Hematopoietic multipotent progenitor cell treated with erythropoietin and hydrocortisone succinate and interleukin-3 and kit ligand, for 8 days (in vitro differentiated cells): ENCODE measurements at places on chromosomes 4 and X.

DNA sequence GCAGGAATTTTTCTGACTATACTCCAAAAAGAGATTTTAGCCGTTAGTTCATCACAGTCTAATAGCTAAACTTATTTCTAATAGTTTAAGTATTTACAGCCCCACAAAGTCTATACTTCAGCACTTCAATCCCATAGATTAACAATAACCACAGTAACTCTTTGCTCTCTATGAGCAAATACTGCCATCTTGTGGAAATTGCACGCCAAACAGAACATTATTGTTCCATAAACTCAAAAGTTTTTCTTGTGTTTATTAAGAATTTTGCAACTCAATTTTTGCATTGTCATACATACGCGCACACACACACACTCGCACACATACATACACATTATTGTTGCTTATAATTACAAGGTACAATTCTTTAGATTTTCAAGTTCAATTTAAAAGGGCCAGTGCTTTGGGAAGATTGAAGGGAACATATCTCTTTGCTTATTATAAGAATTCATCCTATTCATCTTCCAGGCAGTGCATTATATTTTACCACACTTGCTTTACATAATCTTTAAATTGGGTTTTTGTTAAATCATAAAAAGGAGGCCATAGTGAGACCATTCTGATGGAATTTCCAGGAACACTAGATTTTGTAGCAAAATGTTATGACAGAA, 63.8 kb upstream of the ATOH1 start:
- DNase-seq: peak; percentile 63

DNA sequence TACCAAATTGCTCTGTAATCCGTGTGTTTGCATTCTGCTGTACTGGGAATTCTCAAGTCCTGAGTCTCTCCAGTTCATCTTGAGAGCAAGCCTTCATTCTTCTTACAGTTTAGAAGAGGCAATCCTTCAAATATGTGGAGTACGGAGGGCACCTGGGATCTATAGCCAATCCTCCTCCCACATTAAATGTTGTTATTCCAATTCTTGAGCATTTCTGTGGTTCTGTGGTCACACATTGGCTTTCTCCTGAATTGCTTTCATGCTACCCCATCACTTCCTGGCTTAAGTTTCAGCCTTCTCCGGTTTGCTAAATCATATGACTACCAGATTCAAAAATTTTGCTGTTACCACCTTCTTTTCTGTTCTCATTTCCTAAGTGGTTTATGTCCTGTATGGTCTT, 611.1 kb downstream of the PCDH19 start:
- no peak for DNase-seq

DNA sequence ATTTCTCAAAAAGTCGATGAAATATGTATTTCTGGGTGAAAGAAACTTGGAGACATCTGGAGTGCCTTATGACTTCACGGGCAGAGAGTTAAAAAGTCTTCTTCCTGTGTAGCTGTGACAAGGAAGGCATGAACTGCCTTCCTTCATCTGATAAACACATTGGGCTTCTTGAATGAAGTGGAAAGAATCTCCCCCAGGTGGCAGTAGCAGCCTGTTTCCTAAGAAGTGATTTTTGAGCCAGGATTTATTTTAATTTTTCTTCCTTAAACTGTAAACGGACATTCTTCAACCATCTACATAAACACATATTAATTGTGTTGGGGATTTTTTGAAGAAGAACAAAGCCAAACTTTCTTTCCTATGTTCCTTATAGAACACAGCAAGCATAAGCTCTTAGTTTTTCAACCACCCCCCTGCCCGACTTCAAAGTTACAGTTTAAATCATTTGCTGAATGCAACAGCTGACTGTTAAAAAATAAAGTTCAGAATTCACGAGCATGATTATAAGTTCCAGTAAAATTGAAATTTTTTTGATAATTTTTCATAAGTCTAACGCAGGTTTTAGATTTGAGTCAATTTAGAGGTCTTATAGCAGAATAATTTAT, 980 bp upstream of the GIMD1 start:
- peak; percentile 70 for DNase-seq

GRCh38 chr4:146577111-146577510, 55.4 kb upstream of the SLC10A7 start:
- no peak for DNase-seq

- DNase-seq: no peak
Measured at GRCh38 chr4:74013264-74013663, 14.8 kb upstream of the CXCL5 start.

DNA sequence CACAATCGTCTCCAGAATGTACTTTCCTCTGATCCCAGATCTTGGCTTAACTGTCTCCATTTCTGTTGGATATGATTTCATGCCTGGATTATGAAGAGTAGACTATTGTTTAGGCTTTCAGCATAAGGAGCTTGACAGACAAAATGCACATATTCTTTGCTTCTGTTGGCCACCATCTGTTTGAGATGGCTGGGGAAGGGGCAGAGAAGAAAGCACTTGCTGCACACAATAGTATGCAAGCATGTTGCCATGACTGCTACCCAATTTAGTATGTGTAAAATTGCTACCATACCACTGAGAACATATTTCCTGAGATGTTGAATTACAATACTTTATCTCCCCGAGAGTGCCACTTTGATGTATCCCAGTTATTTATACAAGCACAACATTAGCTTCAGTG, 127.9 kb upstream of the BMPR1B start:
- no peak for DNase-seq

GRCh38 chrX:120306630-120307029, 4.6 kb downstream of the TMEM255A start:
- DNase-seq: no peak

DNA sequence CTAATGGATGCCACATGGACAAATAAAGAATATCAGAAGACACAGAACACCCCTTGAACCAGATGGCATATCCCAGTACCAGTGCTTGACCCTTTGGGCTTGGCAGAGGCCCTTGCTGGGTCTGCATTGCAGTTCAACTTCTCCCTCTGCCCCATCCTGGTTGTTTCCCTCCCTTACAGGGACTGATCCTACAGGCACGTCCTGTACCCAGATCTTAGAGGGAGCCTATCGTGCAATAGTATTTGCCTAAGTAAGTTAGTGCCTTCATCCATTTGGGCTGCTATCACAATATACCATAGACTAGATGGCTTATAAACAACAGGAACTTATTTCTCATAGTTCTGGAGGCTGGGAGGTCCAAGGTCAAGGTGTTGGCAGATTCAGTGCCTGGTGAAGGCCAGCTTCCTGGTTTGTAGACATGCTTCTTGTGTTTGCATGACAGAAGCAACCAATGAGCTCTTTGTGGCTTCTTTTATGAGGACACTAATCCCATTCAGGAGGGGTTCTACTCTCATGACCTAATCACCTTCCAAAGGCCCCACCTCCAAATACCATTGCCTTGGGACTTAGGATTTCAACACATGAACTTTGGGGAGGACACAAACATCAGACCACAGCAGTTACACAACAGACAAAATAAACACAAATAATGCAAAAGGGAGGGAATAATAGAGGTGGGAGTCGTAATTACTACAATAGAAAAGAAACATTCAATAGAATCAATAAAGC, 146.5 kb upstream of the MSX1 start:
- DNase-seq: no peak

- peak; percentile 6 for DNase-seq
Measured at GRCh38 chrX:24925430-24925829, 90.3 kb downstream of the ARX start.

DNA sequence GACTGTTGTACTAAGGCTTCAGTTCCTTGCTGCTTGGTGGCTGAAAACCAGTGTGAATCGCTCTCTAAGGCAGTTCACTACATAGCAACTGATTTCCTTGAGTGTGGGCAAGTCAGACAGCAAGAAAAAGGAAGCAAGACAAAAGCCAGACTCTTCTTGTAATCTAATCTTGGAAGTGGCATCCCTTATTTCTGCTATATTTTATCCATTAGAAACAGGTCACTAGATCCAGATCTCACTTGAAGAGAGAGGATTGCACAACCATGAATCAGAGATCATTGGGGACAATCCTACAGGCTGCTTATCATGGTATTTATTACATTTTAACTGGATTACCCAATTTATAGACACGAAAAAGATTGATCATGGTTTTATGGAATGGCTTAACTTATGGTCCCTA, 684.5 kb downstream of the GRID2 start:
- DNase-seq: no peak

GRCh38 chrX:9558615-9559014, 93.8 kb downstream of the TBL1X start:
- DNase-seq: no peak

GRCh38 chrX:41090568-41091238, 5.5 kb downstream of the USP9X start:
- DNase-seq: no peak

DNA sequence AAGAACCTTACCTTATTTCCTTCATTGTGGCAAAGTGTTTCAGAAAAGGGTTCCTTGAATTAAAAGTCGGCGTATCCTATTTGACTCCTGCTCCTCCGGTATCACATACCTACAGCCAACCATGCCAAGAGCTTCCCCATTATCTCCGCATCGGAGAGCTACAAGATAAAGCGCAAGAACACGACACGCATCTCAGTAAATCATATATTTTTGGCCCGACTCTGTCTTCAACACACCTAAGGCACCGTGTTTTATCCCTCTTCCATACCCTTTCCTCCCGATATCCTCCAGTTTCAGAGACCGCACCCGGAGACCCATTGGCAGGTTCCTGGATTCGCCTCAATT, 497 bp upstream of the THAP9 start:
- no peak for DNase-seq

GRCh38 chr4:80360084-80360483, 24.6 kb downstream of the CFAP299 start:
- DNase-seq: no peak

DNA sequence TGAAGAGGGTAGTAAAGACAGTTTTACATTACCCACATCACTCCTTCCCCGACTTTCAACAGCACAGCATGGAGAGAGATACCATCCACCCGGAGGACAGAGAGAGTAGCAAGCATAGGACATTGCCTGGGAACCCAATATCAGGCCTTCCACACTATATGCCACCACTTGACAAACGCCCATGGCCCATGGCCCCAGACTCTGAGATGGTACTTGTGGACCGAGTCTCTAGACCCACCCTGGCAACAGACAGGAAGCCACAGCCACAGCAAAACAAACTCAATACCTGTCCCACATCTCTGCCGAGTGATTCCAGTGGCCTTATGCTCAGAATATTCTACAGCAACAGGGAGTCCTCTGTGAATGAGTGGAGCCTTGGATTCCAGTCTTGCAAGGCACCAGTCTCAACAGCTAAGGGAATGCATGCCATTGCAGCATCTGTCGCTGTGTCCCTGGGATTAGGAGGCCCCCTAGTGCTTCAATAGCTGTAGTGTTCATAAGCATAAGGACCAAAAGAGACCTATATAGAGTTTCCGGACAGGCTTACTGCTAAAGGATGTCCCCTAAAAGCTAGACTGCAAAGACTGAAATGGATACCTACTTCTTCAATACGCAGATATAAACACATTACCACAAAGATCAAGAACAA, 14.7 kb upstream of the CT55 start:
- DNase-seq: peak; percentile 56

DNA sequence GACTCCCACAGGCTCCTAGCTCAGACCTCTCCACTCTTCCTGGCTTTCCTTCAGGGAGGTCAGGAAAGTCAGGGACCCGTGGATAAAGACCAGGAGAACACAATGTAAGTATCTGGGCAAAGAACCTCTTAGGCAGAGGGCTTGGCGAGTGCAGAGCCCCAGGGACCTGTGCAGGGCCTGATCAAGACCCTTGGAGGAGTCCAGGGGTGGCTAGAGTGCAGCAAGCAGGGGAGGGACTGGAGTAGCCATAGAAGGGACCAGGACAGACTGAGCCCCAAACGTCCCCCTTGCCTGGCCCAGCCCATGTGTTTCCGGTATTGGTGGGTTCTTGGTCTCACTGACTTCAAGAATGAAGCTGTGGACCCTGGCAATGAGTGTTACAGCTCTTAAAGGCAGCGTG, 5.9 kb upstream of the TNIP2 start:
- no peak for DNase-seq

- DNase-seq: no peak
Measured at GRCh38 chr4:108831291-108831690, 68.4 kb upstream of the ETNPPL start.

GRCh38 chr4:134057356-134057755, 144.2 kb downstream of the PABPC4L start:
- DNase-seq: no peak

DNA sequence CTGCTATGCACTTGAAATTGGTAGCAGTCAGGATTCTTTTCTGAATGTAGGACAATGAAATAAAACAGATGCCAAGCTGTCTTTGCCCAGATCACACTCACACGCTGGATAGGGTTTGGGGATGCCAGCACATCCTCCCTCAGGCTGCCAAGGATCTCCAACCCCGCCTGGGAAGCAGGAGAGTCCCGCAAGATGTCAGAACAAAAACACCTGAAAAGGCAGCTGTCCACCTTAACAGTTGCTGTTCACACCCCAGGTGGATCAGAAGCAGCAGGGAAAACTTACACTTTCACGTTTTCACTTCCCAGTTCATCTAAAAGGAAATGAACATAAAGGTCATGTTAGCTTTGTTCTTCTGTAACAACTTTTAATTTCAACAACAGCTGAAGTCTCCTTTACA, 35.7 kb downstream of the TMEM154 start:
- DNase-seq: no peak

DNA sequence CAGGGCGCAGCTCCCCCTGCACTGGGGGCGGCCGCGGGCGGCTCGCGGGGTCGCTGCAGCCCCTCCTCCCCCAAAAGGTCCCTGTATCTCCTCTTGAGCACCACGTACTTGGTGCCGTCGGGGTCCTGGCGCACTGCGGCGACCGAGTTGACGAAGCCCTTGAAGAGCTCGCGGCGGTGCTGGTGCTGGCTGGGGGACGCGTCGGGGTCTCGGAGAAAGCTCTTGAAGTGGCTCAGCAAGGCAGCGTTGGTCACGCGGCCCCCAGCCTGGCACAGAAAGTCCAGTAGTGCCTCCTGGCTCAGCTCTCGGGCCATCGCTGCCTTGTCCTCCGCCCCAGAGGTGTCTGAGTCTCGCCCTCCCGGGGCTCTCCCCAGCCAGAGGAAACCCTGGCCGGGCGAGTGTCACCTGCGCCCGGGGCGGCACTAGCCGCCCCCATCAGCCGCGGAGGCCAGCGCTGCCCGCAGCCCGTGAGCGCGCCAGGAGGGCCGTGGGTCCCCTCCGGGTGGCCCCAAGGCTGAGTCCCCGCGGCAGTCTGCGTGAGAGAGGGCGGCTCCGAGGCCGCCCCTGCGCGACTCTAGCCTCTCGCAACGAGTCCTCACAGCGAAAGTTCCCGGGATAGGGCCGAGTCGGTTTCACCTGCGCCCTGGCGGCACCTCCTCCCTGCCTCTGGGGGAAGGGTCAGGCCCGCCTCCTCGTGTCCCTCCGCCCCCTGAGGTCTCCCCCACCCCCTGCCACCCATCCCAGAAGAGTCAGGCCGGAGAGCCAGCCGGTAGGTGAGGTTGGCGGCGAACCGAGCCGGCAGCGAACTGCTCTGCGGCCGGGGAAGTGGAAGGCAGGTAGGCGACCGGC, at the start of gene SOWAHB:
TSS of gene SOWAHB (minus strand) at position 609 of the 849 bp plus-strand sequence. CDS start at position 314, 295 bp downstream.
- no peak for DNase-seq

DNA sequence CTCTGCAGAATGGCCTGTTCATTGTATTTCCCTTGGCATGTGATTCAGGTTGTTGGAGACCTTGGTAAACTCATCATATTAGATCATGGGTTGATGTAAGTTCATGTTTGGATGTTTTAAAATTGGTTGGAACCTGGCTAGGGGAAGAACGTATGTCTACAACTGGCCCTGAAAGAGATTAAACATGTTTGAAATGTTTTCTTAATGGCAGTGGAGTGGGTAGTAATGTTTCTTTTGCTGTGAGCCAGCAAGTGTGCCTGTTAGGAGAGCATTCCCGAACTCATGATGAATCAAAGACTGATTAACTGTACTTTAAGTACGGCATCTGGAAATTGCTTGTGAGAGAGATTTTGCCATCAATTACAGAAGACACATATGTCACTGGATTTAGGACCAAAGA, 44.5 kb upstream of the SLC4A4 start:
- DNase-seq: no peak

- DNase-seq: no peak
Measured at GRCh38 chr4:107423677-107424405, 296.2 kb downstream of the PAPSS1 start.
